ENCODE measurements at places on chromosomes 3 and 15. TPM values are rescaled to one million over a fixed set of nuclear protein-coding genes. Genes with fewer than 3 reads are reported as not detected.

Gene SPRED1
- total RNA-seq = not detected

Gene STAC
- total RNA-seq = 0.62 TPM

Gene CYP19A1
- total RNA-seq = 0.52 TPM

Gene STRA6
- not detected for total RNA-seq

Gene ATP6V1A
- total RNA-seq = 19.3 TPM

Gene ADGRG7
- total RNA-seq = not detected

Gene DNASE1L3
- total RNA-seq = not detected

Gene TUSC2
- total RNA-seq = 17.5 TPM

Gene ALDH1A3
- total RNA-seq = not detected

Gene RYR3
- total RNA-seq = 0.05 TPM

Gene SNX22
- 0.20 TPM for total RNA-seq

Gene CHL1
- total RNA-seq = not detected

Gene SAMD7
- total RNA-seq = not detected

Gene ANKDD1A
- total RNA-seq = 12.4 TPM

Gene GPR62
- not detected for total RNA-seq

Gene ESYT3
- total RNA-seq = not detected

Gene RAB6B
- 0.94 TPM for total RNA-seq

Gene SPINK8
- not detected for total RNA-seq

Gene TOPBP1
- total RNA-seq = 44.7 TPM

Gene THSD4
- not detected for total RNA-seq

Gene GOLGA6L1
- total RNA-seq = not detected

Gene STIMATE
- total RNA-seq = 87.7 TPM
